ENCODE measurements at places on chromosomes 6 and 20. TPM values are rescaled to one million over a fixed set of nuclear protein-coding genes. Genes with fewer than 3 reads are reported as not detected.

TLDC2 gene
- total RNA-seq, result not detected

UBD gene
- total RNA-seq, result not detected

DOK5 gene
- total RNA-seq, result not detected

PDYN gene
- not detected for total RNA-seq

SLC17A1 gene
- total RNA-seq, result not detected

DEF6 gene
- total RNA-seq, result 23.2 TPM

DNMT3B gene
- 1.5 TPM for total RNA-seq

C6orf15 gene
- total RNA-seq, result 0.34 TPM

HLA-DQA2 gene
- not detected for total RNA-seq

CDSN gene
- 10.9 TPM for total RNA-seq

GSTA2 gene
- not detected for total RNA-seq

C20orf202 gene
- total RNA-seq, result under 0.01 TPM

GABRR2 gene
- total RNA-seq, result 0.14 TPM

PROKR2 gene
- total RNA-seq, result not detected

TAGAP gene
- total RNA-seq, result 0.34 TPM

MEI4 gene
- under 0.01 TPM for total RNA-seq

REV3L gene
- total RNA-seq, result 20.2 TPM

PHACTR3 gene
- total RNA-seq, result 1.9 TPM

BPIFB1 gene
- total RNA-seq, result 3.3 TPM

KIF6 gene
- under 0.01 TPM for total RNA-seq

WFDC10B gene
- not detected for total RNA-seq

DEFB123 gene
- total RNA-seq, result not detected

RHAG gene
- total RNA-seq, result not detected
